ENCODE measurements at places on chromosomes 3 and 15.

- peak; percentile 36 for DNase-seq
Observed at GRCh38 chr3:10224794-10225665, 23.2 kb upstream of the TATDN2 start.

- DNase-seq = no peak
Observed at GRCh38 chr3:57160076-57160764, 4.9 kb downstream of the IL17RD start.

DNA sequence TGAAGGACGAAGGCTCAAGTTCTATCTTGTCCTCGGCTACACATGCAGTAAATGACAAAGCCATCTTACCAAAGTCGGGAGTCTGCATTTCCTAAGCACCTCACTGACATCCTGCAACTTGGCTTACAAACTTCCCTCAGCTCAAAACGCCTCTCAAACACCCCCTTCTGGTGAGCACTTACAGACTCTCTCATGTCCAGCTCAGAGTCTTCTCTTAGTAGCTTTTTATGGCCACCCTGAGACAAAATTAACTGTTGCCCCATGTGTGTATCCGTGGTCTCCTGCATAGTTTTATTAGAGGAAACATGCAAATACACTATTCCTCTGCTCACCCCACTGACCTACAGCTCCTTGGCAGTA is 819.7 kb downstream of the FHIT start:
- DNase-seq = no peak

GRCh38 chr15:39501366-39502081 is 79.4 kb upstream of the THBS1 start:
- DNase-seq = no peak

- DNase-seq = no peak
Observed at GRCh38 chr3:161348796-161349400, 22.4 kb downstream of the SPTSSB start.

DNA sequence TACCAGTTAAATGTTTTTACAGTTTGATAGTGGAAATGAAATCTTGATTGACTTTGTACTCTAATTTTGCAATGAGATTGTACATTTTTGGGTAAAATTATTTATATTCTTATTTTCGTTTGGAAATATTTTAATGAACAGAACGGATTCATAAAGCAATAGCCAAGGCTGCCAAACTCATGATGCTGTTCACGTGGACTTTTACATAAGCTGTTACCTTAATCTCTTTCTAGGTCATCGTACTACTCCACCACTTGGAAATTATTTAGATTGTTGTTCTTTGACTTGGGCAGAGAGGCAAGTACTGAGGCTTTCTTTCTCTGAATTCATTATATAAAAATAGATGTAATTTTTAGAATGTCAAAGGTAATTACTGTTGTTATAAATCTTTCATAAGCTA is 16.2 kb downstream of the SYNPR start:
- DNase-seq = no peak

GRCh38 chr15:71804695-71805470 is 5.5 kb upstream of the NR2E3 start:
- DNase-seq = no peak

DNA sequence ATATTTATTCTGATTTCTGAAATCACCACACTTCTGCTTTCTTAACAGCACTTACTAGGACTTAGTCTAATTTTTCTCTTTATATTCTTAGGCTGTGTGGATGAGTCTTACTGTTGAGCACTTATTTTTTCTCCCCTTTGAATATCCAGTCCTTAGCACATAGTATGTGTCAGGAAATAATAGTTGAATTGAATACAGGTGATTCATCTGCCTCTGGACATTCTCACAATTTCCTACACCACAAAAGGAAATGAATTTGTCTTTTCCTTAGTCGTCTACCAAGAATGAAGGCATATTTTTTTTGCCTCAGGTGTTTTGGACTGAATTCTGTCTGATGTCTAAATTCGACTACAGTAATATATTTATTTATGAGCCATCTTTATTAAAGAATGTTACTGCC is 204.2 kb downstream of the GHSR start:
- DNase-seq = no peak

DNA sequence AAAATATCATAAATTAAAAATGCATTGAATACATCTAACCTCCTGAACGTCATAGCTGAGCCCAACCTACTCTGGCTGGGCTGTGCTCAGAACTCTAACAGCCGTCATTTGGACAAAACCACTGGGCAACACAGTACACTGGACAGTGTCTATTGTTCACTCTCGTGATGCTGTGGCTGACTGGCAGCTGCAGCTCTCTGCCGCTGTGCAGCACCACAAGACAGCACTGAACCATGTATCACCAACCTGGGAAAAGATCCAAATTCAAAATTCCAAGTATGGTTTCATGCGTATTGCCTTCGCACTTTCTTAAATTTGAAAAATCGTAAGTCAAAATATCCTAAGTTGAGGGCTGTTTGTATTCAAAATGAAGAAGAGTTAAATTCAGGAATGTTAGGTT is 145.1 kb upstream of the CNTN4 start:
- DNase-seq = no peak

DNA sequence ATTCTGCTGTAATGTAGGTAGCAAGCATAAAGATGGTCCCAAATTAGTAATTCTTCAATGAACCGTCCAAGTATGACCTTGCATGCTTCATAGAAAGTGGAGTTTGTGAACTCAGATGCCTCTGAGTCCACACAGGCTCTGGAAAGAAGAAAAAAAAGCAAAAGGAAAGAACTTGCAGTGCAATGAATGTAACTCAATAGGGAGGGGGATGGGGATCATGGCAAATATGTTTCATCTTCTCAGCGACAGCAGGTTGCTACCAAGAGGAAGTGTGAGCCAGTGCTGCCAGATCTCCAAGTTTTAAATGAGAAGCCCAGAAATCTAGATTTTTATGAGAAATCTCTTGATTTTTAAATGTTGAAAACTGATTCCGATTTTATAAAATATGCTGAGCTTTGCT is 50.3 kb downstream of the IL20RB start:
- DNase-seq = no peak

GRCh38 chr3:138180375-138181029 is 5.8 kb upstream of the DBR1 start:
- DNase-seq = no peak

GRCh38 chr3:46892285-46893145 is 15.0 kb downstream of the PTH1R start:
- no peak for DNase-seq

- DNase-seq = no peak
Observed at GRCh38 chr3:121916189-121916588, 22.0 kb downstream of the SLC15A2 start.

DNA sequence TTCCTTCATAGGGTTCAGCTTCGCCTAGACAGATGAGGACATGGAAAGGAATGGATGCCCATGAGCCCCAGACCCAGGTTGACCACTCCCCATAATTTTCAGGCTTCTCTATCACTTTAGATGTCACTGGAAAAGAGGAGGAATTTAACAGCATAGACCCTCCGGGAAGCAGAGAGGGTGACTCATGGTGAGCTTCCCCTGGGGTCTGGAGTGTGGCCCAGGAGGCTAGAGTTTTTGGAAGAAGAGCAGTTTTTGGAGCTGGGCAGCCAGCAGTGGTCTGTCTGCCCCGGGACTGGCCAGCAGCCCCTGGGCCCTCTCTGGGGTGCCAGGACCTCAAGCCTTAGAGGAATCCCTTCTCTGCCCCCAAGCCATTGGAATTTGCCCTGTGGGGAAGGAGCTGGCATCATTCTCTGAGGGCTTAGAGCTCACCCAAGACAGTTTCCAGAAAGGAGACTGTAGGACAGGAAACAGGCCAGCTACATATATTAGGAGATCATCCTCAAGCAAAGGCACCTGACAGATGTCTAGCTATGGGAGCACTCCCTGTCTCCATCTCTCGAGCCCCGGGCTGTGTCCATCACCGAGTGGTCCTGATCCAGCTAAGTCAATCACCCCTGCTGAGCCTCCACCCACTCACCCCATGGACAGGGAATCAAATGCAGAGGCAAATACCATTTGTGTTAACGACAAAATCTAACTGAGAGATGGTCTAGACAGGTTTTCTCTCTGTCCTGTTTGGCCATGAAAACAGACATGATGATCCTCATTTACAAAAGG is 67.3 kb downstream of the MEGF11 start:
- DNase-seq = no peak

- no peak for DNase-seq
Observed at GRCh38 chr3:65922441-65922840, 116.3 kb downstream of the MAGI1 start.

DNA sequence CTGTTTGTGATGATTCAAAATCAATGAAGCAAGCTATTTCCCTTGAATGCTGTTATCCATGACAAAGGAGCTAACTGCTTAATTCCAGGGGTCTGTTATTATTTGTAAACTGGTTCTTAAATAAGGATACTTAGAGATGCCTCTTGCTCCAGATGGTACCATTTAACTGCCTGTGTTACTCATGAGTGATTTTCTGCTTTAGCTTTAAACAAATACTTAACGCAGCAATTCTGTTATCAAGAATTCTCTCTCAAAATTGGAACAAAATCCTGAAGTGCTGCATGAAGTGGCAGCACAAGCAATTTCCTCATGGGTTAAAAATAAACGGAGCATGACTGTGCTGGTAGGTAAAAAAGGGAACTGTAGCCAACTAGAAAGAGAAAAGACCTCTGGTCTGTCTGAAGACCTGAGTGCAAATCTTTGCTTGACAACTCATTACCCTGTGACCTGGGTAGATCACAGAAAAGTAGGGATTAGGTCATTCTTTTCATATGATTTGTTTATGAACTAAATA is 62.5 kb upstream of the GBE1 start:
- DNase-seq = no peak

DNA sequence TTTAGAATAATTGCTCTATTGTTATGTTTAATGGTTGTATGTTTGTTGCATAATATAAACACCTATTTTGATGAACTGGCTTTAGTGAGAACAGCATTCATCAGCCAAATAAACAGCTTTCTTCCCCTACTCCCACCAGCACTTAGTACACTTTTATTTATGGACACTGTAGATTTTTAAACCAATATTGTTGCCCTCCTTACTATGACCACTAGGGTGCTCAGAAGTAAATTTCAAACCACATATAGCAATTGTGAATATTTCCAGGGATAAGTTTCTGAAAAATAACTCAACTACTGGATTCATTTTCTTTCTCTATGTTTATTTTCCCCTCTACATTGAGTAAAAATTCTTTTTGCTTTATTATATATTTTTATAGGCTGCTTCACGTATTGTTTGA is 84.7 kb upstream of the PTX3 start:
- no peak for DNase-seq

- DNase-seq = no peak
Observed at GRCh38 chr3:146100825-146101444, 60.0 kb downstream of the PLOD2 start.
